Stimulated activated CD4-positive, alpha-beta T cell treated with anti-CD3 and anti-CD28 coated beads, Interleukin-1b, Interleukin-23, amount 100 ng/mL, for 1 hour (primary cell): ENCODE measurements at places on chromosomes 6 and 20.

- no peak for DNase-seq
Observed at GRCh38 chr20:47233333-47234188, 122.9 kb downstream of the ZMYND8 start.

GRCh38 chr20:33681728-33682353, 4.3 kb downstream of the E2F1 start:
- DNase-seq, result no peak

GRCh38 chr6:142945446-142946180, 637 bp upstream of the HIVEP2 start:
- DNase-seq, result no peak

DNA sequence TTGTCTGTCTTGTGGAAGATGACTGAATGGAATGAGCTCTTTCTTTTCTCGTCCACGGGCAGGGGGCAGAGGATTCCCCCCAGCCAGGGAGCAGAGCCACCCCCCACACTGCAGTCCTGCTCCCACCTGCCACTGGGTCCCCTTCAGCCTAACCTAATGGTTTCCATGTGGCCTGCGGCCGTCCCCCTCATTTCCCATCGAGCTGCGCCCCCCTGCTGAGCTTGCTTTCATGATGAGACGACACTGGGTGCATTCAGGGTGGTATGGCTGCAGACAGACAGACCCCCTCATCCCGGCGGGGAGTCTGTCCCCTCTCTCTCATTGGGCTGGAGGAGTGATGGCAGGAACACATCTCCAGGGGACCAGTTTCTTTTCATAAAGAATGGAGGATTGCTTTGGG, 140.8 kb downstream of the DTNBP1 start:
- DNase-seq, result no peak

GRCh38 chr20:16970776-16971175, 222.6 kb downstream of the OTOR start:
- DNase-seq, result no peak
